ENCODE measurements at places on chromosomes 12 and 14. TPM values are rescaled to one million over a fixed set of nuclear protein-coding genes. Genes with fewer than 3 reads are reported as not detected.

GRCh38 chr14:21875791-21876190 lies 202.2 kb upstream of the OR4E1 start:
- no peak for DNase-seq

DNA sequence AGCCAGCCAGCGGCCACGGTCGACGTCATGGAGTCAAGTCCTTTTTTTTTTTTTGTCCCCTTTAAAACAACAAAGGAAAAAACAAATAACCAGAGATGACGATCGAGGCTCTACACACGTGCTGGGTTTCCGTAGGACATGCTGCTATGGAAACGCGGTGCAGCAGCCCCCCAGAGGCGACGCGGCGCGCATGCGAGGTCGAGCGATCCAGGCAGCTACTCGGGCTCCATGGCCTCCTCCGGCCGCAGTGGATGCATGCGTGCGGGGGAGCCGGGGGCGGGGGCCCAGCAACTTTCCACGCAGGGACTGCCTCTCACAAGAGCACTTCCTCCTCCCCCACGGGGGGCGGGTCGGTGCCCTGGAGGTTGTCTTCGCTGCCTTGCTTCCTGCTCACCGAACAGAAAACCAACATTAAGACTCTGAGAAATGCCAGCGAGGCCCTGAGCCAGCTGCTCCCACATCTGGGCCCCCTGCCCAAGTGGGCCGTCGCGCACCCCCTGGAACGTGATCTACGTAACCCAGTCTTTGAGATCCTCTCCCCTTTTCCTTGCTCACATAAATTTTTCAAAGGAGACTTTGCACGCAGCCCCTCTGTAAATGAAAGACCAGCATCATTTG lies 30.7 kb downstream of the P2RX4 start:
- DNase-seq = peak; percentile 84

Gene A2ML1
- total RNA-seq = not detected

Gene OLR1
- total RNA-seq = not detected
